ENCODE measurements at places on chromosomes 7 and 10. TPM values are rescaled to one million over a fixed set of nuclear protein-coding genes. Genes with fewer than 3 reads are reported as not detected.

SPDYE5 gene
- total RNA-seq, result not detected

SPDYE3 gene
- total RNA-seq, result not detected

C7orf33 gene
- total RNA-seq, result not detected

PDE6C gene
- not detected for total RNA-seq

PRSS2 gene
- 6.1 TPM for total RNA-seq

CALY gene
- not detected for total RNA-seq

MTG1 gene
- total RNA-seq, result 18.0 TPM

MNX1 gene
- total RNA-seq, result not detected

ASZ1 gene
- total RNA-seq, result not detected

WEE2 gene
- total RNA-seq, result not detected

ZNF394 gene
- total RNA-seq, result 28.4 TPM

MUC12 gene
- total RNA-seq, result not detected

CALML3 gene
- total RNA-seq, result not detected

HOXA3 gene
- 29.3 TPM for total RNA-seq

PRPF18 gene
- 18.0 TPM for total RNA-seq

DPP6 gene
- total RNA-seq, result not detected

CYP2C19 gene
- not detected for total RNA-seq

DRGX gene
- not detected for total RNA-seq

ST8SIA6 gene
- 1.5 TPM for total RNA-seq

PRKG1 gene
- total RNA-seq, result 381 TPM

DOCK1 gene
- 52.9 TPM for total RNA-seq

PNLIPRP3 gene
- not detected for total RNA-seq

DPY19L1 gene
- 32.5 TPM for total RNA-seq
